ENCODE measurements at places on chromosomes 1 and 21.

DNA sequence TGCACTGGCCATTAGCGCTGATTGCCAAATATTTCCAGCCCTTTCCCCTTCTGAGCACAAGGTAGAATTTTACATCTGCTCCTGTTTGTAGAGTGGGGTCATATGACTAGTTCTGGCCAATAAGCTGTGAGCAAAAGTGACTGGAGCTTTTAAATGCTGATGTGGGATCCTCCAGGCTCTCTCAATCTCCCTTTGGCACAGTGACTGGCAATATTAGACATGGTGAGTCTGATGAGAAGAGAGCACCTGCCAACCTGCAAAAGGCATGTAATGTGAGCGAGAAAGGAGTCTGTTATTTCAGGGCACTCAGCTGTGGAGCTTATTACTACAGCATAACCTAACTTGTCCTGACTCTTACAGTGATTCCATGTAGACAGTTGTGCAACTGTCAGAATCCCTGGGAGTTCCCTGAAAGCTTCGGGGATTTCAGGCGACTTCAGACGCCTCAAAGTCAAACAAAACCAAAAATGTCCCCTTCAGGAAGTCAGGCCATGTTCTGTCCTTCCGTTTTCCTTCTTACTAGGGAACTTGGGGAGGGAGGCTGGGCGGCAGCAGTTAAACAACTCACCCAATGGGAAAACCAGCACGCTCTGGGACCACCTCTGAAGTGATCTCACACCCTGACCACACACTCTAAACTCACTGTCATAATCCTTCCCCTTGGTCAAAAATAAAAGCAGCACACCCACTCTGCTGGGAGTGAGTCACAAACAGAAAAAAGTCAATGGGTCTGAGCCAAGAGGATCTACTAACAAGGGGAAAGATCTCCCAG, 3.6 kb upstream of the RASSF5 start:
- DNase-seq, result peak; percentile 73

GRCh38 chr1:42006836-42007235, 88.1 kb upstream of the HIVEP3 start:
- no peak for DNase-seq

- DNase-seq, result no peak
These were observed 56.8 kb upstream of the IRF2BP2 start for GRCh38 chr1:234666761-234667160.

DNA sequence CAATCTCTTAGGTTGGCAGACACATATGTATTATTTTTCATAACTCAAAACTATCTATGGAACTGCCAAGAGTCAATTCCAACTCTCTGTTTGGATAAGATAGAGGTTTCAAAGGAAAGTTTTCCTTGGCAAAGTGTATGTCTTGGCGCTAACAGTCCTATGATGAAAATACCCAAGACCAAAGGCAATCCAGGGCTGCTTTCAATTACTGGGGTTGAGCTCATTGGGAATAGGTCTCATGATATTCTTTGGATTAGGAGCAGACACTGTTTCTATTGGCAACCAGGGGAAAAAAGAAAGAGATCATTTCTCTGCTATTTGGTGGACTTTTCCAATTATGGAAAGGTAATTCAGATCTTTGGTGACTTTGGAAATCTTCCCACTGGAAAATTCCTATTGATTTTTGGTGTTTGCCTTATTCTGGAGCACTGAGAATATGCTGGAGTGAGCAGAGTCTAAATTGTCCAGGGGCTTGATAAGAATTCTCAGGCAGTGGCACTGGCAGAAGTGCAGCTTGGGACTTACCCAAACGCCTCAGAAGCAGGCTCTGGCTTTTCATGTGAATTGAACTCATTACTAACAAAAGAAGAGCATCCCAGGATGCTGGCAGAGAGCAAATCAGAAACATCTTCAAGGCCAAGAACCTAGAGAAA, 20.4 kb upstream of the PLXNA2 start:
- no peak for DNase-seq

DNA sequence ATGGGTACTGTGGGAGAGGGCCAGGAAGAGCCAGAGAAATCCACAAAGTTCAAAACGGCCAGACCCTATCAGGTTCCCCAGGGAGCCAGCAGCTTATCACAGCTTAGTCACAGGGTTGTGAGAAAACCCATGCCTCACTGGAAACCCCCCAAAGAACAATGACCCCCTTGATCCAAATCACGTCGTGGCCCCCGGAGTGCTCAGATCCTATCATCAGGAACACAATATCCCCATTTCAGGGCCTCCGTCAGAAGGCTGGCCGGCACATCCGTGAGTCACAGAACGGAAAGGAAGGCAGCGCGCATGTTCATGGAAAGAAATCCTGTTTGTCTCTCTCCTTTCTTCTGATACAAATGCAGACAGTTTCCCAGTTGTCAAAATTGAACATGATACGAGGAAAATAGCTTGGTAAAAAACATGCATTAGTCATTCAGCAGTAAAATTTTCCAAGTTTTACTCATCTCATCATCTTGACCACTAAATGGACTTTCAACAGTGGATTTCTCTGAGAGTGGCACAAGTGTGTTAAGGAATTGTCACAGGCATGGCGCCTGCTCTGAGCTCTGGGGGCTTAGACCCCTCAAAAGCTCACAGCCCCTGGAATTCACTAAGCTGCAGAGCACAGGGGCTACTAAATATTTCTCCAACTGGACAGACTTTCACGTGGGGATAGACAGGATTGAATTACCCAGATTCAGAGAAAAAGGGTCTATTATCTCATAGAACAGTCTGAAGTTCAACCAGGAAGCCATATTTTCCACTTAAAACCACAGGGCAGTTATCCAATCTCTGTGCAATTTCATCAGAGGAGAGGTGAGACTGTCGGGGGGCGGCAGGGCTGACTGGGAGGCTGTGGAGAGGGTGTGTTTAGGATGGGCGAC, 124.8 kb downstream of the RIPK4 start:
- no peak for DNase-seq

DNA sequence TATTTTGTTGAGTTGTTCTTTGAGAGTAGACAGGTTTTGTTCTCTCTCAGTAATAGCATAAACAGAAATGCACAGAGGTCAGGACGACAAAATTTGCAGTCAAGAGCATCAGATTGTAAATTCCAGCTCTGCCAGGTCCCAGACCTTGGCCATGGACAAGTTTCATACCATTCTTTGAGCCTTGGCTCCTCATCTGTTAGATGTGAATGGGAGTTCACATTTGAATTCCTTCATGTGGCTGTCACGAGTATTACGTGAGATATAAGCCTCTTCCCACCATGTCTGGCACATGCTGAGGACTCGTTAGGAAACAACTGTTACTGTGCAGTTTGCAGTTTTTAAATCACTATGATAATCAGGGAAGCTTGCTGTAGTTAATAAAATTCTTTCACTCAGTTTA, 93.2 kb upstream of the KCTD3 start:
- no peak for DNase-seq

DNA sequence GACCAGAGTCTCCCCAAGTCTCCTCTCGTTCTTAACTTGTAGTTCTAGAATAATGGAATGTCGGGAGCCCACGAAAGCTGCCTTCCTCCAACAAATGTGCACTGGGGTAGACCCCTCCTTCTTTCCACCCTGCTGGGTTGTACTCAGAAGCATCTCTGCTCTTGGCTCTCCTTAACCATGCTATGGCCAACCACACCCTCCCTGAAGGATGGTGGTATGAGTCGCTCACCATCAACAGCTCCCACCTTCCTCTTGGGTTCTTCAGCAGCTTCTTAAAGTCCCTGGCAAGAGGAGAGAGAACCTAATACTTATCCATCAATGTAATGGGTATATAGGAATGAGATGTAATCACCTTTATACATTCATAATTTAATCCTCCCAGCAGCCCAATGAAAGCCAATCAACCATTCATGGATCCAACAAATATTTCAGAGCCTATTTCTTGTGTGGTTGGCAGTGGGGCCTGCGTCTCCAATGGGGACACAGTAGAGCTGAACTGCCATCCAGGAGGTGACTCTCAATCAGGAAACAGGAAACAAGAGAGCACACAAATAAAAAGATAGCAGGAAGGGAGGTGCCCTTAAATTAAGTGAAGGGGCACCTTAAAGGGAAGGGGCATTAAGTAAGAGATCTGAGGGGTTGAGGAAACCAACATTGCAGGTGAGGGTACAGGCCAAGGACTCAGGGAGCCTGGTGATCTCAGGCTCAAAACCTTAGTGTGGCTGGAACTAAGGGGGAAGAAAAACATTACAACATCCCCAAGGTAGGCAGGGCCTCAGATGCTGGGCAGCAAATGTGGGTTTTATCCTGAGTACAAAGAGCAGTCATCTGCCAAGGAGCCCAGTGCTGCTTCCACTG, 64.4 kb upstream of the ETS2 start:
- no peak for DNase-seq

- DNase-seq, result peak; percentile 56
These were observed 84.4 kb downstream of the STUM start for GRCh38 chr1:226632922-226633351.

DNA sequence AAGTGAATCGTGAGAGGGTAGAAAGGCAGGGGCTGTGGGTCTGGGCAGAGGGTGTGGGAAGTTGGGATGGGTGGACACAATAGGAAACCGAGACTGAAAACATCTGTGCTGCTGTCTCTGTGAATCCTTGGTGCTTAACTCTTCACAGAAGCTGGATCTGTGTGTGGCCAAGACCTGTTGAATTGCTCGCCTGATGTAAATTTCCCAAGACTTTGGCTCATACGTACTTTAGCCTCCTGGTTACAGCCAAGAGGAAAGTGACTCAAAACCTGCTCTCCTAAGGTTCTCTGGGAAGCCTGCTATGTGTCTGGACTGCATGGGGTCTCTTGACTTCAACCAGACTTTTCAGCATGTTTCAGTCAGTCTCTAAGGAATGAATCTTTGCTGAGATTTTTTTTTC, 270.3 kb downstream of the RWDD3 start:
- DNase-seq, result no peak

GRCh38 chr1:100292711-100293110, 26.7 kb downstream of the RTCA start:
- no peak for DNase-seq

GRCh38 chr21:14403681-14404318, 20.9 kb upstream of the HSPA13 start:
- DNase-seq, result no peak

- no peak for DNase-seq
These were observed 20.8 kb upstream of the JAK1 start for GRCh38 chr1:64986903-64987871.

DNA sequence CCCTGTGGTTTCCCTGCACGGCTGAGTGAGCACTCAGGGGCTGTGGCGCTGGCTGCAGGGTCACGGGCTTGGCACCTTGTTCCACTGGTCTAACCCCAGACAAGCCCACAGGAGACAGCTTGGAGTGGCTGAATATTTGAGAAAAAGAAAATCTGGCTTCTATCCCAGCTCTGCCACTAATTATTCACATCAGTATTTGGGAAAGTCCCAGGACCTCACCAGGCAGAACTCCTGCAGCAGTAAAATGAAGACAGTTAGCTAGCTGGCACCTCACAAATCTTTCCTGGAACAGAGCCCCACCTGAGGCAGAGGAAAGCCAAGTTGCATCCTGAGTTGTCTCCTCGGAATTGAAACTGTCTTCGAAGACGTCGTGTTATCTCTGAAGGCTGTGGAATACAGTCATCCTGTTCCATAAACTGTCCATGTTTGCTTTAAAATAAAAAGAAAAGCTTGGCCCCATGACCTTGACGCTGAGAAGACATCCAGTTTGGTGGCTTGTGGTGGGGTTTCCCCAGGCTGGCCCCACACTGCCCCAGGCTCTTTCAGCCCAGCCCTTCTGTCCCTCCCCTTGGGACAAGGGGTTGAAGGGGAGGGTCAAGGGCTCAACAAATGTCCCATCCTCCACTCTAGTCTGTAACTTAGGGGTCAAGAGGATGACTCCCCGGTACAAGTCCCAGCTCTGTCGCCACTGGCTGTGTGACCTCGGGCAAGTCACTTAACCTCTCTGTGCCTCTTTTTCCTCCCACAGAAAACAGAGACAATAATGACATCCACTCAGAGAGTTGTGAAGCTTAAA, 93.8 kb upstream of the TMPRSS2 start:
- peak; percentile 68 for DNase-seq

DNA sequence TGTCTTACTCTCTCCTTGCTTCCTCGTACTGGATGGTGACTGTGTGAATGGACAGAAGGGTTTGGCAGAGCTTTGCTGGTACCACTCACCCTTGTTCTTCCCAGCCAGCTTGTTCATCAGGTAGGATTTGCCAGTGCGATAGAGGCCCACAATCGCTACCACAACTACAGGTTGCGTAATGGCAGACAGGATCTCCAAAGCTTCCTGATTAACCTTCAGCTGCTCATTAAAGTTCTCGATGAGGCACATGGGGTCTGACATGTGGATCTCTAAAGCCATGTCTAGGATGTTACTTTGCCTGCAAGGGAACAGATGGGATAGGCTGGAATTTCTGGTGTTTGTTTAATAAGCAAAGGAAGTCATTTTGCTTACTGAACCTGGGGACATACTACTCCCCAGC, 3.4 kb downstream of the GBP5 start:
- no peak for DNase-seq

DNA sequence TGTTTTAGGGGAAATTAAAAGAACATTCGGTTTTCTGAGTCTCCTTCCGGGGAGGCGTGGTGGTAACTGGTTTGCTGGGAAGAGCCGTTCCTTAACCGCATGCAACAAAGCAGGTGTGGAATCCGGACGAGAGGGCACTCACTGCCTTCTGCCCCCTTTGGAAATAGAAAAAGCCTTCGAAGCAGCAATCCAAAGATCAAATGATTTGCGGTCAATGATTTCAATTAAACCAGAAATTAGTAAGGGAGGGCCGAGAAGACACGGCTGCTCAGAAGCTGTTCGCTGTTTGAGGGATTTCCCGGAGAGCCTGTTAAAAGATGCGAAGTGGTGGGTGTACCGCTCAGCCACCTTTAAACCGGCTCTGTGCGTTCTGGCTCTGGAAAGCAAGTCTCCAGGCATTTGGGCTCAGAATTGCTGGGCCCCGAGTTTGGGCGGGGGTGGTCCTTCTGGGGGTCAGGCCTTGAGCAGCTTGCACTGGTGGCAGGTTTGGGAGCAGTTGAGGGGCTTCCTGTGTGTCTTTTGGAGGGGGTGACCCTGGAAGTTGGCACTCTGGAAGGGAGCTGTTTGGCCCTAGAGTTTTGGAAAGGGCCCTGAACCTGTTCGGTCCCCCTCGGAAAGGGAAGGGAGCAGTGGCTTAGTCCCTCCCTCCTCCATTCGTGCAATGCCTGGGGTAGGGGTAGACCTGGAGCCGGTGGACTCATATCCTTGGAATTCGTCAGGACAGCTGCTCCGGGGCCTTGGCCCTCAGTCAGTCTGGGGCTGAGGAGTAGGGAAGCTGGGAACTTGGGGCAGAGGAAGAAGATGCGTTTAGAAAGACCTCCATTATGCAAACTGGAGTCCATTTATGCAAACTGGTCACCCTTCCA, 3.1 kb downstream of the SIM2 start:
- no peak for DNase-seq

DNA sequence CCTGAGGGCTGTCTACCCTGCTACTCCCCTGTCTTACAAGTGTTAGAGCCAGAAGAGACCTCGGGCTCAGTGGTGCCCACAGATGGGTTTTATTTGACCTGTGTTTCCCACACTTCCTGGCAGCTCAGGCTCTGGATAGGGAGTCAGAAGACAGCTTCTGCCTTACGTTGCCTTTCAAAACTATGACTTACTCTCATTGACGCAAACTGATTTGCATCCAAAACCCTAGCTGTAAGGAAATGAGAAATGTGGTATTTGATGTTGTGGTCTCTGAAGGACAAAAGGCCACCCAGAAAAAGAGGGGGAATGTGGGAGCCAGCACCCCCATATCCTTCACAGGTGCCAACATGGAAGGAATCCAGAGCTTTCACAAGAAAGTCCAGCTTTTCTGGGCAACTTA, 180.2 kb downstream of the ATG4C start:
- no peak for DNase-seq

GRCh38 chr1:206905295-206906164, 8.3 kb downstream of the IL24 start:
- no peak for DNase-seq
